ENCODE measurements at places on chromosomes 2 and 18. TPM values are rescaled to one million over a fixed set of nuclear protein-coding genes. Genes with fewer than 3 reads are reported as not detected.

The CYBRD1 gene
- 95.3 TPM for total RNA-seq

The TTL gene
- total RNA-seq = 103 TPM

The RAX gene
- not detected for total RNA-seq

The SPP2 gene
- total RNA-seq = not detected

The ANKRD62 gene
- total RNA-seq = not detected

The FEV gene
- total RNA-seq = not detected

The INHBB gene
- total RNA-seq = not detected

The CFAP53 gene
- total RNA-seq = not detected

The UGT1A8 gene
- total RNA-seq = not detected

Data from placental pericyte (primary cell).